ENCODE measurements at places on chromosomes 5 and 9. TPM values are rescaled to one million over a fixed set of nuclear protein-coding genes. Genes with fewer than 3 reads are reported as not detected.

DNA sequence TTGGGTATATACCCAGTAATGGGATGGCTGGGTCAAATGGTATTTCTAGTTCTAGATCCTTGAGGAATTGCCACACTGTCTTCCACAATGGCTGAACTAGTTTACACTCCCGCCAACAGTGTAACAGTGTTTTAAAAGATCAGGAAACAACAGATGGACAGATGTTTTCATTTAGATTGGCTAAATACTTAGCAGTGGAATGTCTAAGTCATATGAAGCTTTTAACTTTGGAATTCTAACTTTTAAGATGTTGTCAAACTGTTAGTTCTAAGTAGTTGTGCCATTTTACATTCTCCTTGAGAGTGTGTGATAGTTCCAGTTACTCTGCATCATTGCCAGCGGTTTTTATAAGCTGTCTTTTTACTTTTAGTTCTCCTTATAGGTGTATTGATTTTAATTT is 688.8 kb downstream of the SEMA5A start:
- no peak for DNase-seq

GRCh38 chr5:78568212-78568611 is 80.4 kb downstream of the LHFPL2 start:
- no peak for DNase-seq

GRCh38 chr5:178478370-178478769 is 111.8 kb downstream of the COL23A1 start:
- no peak for DNase-seq

The PCDHA9 gene
- polyA plus RNA-seq = not detected

DNA sequence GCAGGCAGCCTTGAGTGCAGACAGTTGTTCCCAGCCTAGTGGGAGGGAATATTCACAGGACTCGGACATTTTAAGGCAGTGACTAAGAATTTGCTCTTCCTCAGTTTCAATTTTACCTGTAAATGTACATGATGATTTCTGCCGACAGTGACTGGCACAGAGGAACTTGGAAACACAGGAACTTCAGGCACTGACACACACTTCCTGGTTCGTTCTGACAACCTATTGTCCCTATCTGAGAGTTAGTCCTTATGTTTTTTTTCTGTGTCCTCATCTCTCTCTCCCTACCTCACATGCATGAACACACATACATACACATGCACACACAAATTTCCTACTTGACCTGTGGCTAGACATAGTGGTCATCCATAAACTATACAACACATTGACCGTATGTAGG is 89.4 kb upstream of the CD180 start:
- DNase-seq = no peak

- no peak for DNase-seq
Observed at GRCh38 chr5:133679534-133679933, 67.2 kb upstream of the FSTL4 start.

The PCDHGA5 gene
- polyA plus RNA-seq = 2.2 TPM

The HTR4 gene
- polyA plus RNA-seq = not detected

- DNase-seq = no peak
Observed at GRCh38 chr5:125357660-125358059, 611.2 kb upstream of the ZNF608 start.

GRCh38 chr5:143054480-143054941 is 284.3 kb downstream of the ARHGAP26 start:
- no peak for DNase-seq

The ARHGEF39 gene
- 9.9 TPM for polyA plus RNA-seq

Measured in left renal pelvis (tissue), 4 donors.